Bone marrow (tissue), 2 donors: ENCODE measurements at places on chromosomes 5 and 9.

- no peak for DNase-seq
Measured at GRCh38 chr9:117434566-117434965, 19.7 kb upstream of the ASTN2 start.

GRCh38 chr5:115666023-115666422 lies 40.2 kb upstream of the TMED7 start:
- no peak for DNase-seq

DNA sequence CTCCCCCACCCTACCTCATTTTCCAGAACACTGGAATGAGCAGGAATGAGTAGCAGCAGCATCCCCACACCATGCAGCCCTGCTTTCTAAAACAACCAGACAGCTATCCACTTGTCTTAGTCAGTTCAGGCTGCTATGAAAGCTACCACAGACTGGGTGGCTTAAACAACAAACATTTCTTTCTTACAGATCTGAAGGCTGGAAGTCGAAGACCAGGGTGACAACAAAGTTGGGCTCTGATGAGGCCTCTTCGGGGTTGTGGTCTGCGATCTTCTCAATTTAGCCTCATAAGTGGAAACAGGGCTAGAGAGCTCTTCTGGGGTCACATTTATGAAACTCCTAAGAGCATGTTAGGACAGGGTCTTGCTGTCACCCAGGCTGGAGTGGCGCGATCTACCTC lies 38.9 kb downstream of the LPAR1 start:
- DNase-seq: no peak

DNA sequence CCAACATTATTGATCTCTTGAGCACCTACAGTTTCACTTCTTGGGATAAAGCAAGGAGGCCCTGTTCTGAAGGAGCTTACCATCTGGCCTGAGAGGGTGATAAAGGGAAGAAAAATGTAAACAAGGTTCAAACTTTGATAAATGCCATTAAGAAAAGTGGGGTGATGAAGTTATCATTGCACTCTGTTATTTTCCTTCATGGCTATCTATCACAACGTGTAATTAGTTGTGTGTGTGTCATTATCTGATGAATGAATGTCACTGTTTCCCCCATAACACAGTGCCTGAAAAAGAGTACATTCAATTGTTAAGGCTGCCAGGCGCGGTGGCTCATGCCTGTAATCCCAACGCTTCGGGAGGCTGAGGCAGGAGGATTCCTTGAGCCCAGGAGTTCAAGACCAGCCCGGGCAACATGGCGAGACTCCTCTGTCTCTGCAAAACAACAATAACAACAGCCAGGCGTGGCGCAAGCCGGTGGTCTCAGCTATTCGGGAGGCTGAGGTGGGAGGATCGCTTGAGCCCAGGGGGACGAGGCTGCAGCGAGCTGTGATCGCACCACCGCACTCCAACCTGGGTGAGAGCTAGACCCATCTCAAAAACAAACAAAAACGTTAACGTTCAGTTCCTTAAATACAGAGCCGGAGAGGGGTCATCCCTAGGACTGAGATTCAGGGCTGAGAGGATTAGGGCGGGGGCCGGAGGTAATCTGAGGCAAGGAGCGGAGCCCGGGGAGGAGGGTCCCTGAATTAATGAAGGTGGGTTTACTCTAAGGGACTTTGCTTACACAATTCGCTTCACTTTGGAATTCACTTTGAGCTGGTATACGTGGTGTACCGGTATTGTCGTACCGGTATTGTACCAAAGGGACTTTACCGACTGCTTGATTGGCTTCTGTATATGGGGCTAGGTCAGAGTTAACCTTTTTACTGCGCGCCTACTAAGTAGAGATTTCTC lies 917 bp downstream of the NHP2 start:
- DNase-seq: no peak

- DNase-seq: no peak
Measured at GRCh38 chr5:80156156-80156555, 99.7 kb downstream of the SERINC5 start.

- no peak for DNase-seq
Measured at GRCh38 chr5:91074615-91075014, 308.5 kb downstream of the ARRDC3 start.

DNA sequence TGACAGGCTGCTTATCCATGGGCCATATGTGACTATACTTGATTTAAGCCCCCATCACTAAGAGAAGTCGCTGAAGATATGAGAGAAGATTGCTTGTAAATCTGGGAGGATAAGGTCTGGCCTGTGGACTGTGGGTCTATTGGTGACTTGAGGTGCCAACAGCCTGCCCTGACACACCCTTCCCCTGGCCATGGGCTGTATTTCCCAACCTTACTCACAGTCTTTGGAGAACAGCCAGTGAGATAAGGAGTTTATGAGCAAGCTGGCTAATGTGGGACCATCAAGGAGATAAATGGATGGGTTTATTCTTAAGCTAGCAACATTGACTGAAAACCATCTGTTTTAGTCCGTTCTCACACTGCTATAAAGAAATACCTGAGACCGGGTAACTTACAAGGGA lies 231.3 kb downstream of the ZSWIM6 start:
- DNase-seq: no peak

- DNase-seq: no peak
Measured at GRCh38 chr5:91963166-91963565, 580.0 kb upstream of the ARRDC3 start.
